ENCODE measurements at places on chromosomes 1 and 21.

DNA sequence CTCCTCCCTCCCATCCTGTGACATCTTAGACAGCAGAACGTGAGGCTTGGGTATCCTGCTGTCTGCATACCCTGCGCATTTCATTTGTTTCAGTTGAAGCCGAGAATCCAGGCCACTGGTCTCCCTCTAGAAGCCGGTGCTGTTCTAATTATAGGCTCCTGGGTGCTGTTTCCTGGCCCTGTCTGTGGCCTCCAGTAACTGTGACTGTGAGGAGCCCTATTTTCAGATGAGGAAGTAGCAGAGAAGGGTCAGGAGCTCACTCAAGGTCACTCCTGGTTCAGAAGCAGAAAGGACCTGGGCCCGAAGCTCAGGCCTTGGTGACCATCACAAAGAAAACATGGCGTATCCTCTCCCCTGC is 24.0 kb downstream of the COQ8A start:
- no peak for DNase-seq

DNA sequence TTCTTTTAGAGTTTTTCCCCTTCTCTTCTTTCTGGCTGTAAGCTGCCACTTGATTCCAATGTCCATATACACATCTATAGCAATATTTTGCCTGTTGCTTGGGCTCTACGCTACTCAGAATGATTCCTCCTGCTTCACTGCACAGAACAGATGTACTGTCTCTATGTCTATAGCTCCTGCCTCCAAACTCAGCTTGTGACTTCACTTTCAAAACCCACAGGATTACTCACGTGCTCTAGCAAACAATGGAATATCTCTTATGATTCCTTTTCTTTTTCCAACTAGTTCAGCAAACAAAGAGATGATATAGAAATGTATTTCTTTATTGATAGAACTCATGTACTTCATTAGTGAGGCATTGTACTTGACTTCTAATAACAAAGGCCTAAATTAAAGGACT is 80.5 kb upstream of the SOX13 start:
- no peak for DNase-seq

DNA sequence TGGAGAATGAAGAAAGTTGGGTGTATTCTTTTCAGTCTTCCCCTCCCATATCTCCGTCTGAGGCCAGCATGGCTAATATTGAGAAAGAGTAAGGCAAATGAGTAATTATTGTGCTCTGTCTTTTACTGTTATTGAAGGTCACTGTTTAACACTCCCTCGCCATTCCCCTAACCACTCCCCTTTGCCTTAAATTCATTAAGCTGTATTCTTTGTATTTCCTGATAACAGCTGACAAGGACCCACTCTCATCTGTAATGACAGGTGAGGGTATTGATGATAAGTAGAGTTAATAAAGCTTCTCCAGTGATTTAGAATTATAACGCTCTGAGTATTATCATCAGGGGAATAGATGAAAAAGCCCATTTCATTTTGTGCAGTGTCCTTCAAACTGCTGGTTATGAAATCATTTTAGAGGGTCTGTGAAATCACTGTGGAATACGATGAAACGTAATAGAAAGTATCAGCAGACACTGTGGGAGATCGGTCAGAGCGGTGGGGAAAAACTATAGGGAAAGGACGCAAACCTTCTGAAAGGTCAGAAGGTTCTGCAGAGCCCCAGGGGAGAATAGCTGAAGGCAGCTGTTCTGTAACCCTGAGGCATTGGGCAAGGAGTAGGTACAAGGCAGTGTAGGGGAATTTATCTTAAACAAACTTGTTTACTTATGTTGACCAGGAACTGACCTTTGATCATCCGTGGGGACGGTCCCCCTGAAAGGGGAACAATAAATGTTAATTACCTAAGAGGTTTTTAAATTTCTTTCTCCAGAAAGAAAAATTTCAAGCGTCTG is 46.3 kb upstream of the CACYBP start:
- DNase-seq: no peak

- DNase-seq: no peak
Observed at GRCh38 chr1:38525343-38526043, 334.1 kb downstream of the RRAGC start.

- no peak for DNase-seq
Observed at GRCh38 chr1:212479188-212479587, 46.5 kb downstream of the NENF start.

DNA sequence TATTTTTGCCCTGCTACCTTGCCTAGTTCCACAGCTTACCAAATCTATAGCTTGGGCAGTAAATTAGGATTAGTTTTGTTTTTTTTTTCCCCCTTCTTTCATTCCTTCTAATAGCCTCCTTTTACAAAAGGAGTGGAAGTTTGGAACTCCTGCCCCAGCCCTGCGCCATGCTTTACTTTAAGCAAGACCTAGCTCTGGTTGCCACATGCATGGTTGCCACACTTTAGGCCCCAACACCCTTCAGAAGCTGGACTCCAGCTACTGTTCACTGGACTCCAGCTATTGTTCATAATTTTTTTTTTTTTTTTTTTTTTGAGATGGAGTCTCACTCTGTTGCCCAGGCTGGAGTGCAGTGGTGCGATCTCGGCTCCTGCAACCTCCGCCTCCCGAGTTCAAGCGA is 115.8 kb downstream of the NR5A2 start:
- DNase-seq: no peak

DNA sequence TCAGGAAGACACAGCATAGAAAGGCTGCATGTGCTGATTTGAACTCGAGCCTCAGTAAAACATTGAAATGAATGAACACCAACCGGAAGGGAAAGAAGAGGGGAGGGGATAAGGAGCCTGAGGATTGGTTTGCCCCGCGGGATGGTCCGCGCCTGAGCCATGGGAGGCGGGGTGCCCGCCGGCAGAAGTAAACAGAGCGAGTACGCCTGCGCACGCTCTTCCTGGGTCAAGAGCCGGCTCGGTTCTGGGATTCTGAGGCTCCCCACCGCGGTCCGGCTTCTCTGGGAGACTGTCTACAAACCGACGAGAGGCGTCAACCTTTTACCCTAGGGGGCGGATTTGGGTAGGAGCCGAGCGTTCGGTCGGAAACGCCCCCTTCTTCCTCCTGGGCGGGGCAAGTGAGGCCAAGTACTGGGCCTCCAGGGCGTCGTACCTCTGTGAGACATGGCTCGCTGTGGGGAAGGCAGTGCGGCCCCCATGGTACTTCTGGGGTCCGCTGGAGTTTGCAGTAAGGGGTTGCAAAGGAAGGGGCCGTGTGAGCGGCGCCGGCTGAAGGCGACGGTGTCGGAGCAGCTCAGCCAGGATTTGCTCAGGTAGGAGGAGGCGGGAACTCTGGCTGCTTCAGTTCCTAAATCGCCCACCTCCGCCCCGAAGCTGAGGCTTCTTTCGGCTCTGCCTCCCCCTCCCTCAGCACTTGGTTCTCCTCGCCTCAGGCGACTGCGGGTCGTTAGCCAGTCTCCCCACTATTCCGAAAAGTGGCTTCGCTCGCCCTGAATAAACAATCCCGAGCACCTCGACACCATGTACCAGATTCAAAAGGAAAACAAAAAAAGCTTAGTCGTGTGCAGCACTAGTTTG is at the start of gene BTBD8:
TSS of gene BTBD8 (plus strand) at position 218 of the 858 bp plus-strand sequence. CDS start at position 445, 227 bp downstream.
- peak; percentile 50 for DNase-seq

All from urinary bladder (tissue), 4 donors.